ENCODE measurements at places on chromosomes 1 and 21.

GRCh38 chr21:26881504-26882228 is 36.5 kb upstream of the ADAMTS1 start:
- no peak for DNase-seq

GRCh38 chr1:53576866-53577760 is 117.9 kb downstream of the DMRTB1 start:
- peak; percentile 18 for DNase-seq

- no peak for DNase-seq
Observed at GRCh38 chr1:229841230-229841629, 215.2 kb downstream of the URB2 start.

DNA sequence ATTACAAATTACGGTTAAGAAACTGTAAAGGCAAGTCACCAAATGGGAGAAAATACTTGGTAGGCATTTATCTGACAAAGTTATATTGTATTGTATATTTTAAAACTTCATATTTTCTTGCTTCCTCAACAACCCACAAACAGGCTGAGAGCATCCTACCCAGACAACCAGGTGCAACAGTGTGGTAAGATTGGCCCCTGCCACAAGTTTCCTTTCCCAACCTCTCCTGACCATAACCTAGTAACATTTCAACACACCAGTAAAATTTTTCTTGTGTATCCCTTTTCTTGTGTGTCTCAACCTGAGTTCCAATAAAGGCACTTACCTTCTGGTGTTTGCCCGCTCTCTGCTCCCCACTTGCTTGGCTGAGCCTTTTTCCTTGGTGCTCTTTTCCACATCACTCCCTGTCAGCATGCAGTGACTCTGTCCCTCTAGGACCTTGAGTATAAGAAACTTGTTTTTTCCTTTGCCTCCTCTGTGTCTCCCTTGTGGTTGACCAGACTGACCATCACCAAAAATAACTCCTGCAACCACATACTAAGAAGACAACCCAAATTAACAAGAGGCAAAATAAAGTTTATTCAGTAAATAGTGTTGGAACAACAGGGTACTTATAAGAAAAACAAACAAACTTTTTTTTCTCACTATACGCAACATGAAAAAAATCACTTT is 40.9 kb downstream of the FCRL3 start:
- DNase-seq, result no peak

DNA sequence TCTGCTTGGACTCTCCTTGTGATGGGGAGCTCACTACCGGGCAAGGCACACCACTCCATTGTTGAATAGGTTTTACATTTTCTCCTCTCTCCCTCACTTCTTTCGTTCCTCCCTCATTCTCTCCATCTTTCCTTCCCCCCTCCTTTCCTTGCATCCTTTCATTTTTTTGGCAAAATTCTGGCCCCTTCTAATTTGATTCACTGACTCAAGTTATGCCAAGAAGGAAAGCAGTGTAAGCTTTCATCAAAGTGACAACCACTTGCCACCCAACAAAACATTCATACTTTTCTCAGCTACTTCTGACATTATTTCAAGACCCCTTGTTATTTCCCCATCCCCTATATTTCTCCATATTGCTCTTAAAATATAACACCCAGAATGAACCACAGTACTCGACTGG is 68.4 kb downstream of the CACNA1E start:
- no peak for DNase-seq

GRCh38 chr1:10835822-10836421 is 39.5 kb upstream of the CASZ1 start:
- peak; percentile 77 for DNase-seq

DNA sequence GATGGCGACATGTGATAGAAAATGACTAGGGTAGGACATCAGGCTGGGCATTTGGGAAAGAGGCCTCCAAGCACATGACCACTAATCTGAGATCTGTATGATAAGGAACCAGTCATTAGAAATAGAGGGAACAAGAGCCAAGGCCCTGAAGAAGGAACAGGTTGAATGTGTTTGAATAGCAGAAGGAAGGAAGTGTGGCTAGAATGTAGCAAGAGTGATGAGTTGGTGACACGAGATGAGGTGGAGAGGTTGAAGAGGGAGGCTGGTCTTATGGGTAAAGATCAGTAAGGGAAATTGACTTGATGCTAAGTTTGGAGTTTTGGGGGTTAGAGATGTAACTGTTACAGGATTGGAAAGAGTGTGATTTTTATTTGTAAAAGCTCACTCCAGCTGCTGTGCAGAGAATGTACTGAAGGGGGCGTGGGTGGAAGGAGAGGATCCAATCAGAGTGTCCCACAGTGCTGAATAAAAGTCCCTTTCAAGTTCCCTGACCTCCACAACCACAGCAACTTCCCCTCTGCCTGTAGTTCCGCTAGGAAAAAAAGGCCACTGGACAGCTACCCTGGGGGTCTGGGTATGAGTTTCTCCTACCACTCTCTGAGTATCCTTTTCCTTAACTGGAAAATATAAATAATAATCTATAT is 295.0 kb downstream of the OMA1 start:
- no peak for DNase-seq

GRCh38 chr1:110336300-110337039 is 2.7 kb upstream of the RBM15 start:
- no peak for DNase-seq

DNA sequence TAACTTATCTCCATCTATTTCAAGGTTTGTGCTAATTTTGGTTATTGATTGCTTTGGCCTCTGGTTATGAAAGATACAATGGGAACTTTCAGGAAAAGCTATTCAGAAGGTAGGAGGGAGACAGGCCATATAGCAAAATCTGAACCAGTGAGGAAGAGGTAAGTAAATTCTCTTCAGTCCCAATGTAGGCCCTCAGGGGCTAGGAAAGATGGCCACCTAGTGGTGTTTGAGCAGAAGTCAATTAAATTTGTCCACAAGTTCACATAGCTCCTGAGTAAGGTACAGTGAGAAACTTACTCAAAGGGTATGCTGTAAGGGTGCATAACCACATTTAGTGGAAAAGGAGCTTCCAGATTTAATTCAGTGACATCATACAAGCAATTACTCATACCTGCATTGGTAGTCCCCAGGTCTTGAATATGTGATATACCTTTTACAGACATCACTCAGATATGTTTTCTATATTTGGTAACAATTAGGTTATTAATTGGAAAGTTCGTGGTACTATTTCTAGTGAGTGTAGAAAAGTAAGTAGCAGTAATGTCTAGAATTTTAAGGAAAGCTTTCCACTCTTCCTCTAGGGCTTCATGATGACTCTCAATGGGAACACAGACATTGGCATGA is 21.4 kb upstream of the FMO1 start:
- DNase-seq, result peak; percentile 55

DNA sequence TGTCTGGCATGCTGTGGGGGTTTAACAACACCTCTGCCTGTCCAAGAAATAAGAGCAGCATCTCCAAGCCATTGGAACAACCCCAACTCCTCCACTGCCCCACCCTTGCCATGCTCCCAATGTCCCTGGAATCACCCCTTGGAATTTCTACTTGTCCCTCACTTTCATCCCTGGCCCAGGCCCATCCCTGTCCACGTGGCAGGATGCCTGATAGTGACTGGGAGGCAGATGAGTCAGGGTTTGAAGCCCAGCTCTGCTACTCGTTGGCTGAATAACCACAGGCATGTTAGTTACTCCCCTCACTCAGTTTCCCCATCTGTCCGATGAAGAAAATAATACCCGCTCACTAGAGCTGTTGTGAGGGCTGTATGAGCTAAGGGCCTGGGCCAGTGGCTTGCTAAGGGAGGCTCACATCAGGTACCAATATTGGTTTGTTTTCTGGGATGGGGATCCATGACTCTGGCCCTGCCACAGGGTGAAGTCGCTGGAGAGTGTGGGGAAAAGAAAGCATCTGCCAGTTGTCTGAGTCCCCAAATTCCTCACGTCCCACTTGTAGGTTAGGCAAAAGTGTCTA is 99.4 kb upstream of the TLR5 start:
- DNase-seq, result no peak

DNA sequence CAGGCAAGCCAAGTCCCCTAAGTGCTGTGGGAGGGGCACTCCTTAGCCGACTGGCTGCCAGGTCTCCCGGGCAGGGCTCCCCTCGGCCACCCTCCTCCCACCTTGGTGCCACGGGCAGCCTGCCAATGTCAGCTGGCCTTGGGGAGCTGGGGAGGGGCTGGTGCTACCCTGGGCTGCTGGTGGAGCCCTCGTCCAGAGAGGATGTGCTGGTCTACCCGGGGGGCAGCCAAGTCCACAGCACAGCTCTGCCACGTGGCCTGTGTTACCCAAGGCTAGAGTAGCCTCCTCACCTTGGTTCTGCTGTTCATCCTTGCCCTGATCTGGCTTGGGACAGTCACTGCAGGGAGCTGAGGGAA is 42.9 kb downstream of the CRYAA start:
- DNase-seq, result no peak

GRCh38 chr1:118073648-118074435 is 111.2 kb downstream of the SPAG17 start:
- DNase-seq, result peak; percentile 84

GRCh38 chr1:40067023-40067422 is 26.5 kb downstream of the CAP1 start:
- DNase-seq, result no peak

GRCh38 chr21:31135531-31136184 is 97.4 kb upstream of the KRTAP19-8 start:
- peak; percentile 53 for DNase-seq

DNA sequence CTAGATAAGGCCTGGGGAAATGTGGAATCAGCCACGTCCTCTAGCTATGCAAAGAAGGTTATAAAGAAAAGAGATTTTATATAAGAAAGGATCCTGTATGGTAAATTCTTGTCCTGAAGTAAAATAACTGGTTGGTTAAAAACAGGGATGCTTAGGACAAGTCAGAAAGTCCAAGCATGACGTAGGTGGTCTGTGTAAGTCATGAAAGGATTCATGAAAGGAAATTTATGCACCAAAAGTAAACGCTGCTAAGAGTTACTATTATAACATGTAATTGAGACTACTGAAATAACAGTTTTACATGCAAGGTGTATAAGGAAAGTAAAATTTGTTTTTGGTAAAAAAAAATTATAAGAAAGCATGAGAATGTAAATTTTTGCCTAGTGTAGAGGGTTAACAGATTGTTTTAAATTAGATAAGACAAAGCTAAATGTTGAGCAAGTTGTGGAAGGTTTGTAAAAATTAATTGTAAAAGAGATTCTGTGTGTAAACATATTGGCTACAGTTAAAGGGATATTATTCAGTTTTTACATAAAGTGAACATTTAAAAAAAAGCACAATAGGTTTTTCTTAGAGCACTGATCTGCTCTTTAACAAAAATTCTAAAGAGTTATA is 43.9 kb downstream of the PIGK start:
- no peak for DNase-seq

DNA sequence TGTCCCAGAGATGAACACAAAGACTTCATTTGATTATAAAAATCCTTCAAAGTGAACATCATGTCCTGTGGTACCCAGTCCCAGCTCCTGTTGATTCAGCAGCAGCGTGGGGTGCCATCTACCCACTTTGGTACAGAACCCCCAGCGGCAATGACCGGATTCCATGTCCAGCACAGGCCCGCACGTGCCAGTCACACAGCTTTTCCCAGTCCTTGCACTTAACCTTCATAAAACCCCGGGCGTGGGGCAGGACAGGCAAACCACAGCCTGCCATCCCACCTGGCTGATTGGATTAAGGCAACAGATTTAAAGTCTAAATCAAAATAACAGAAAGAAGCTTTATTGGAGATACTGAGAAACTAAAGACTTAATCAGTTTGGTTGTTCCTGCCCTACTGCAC is 15.5 kb downstream of the CEP104 start:
- no peak for DNase-seq

- no peak for DNase-seq
Observed at GRCh38 chr1:54219688-54220003, 19.7 kb downstream of the MRPL37 start.

DNA sequence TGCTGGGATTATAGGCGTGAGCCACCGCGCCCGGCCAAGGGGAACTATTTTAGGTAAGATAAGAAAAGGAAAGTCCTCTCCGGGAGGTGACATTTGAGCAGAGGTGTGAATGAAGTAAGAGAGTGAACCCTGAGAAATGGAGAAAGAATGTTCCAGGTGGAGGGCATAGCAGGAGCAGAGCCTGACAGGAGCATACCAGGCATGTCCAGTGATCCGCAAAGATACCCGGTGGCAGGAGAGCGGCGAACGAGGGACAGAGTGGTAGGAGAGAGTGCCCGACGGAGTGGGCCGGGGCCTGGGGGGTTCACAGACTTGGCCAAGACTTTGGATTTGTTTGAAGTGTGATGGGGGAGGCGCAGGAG is 7.9 kb upstream of the RPS6KA1 start:
- DNase-seq, result no peak

DNA sequence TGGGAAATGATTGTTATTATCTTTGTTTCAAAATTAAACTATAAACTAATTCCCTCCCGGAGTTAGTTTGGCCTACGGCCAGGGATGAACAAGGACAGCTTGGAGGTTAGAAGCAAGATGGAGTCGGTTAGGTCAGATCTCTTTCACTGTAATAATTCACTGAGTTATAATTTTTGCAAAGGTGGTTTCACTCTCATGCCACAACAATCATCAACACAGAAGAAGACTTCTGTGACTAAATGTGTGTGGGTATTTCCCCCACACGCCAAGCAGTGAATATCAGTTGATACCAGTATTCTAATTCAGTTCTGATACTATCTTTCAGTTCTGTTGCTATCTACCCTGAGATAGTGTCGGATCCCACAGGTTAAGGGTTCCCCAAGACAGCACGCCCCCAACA is 215.1 kb downstream of the S1PR1 start:
- DNase-seq, result no peak

GRCh38 chr21:29185172-29185571 is 54.7 kb downstream of the MAP3K7CL start:
- DNase-seq, result no peak

- DNase-seq, result no peak
Observed at GRCh38 chr1:57307392-57308170, 116.3 kb downstream of the DAB1 start.

GRCh38 chr1:85330711-85331290 is 54.4 kb upstream of the BCL10 start:
- DNase-seq, result peak; percentile 84

DNA sequence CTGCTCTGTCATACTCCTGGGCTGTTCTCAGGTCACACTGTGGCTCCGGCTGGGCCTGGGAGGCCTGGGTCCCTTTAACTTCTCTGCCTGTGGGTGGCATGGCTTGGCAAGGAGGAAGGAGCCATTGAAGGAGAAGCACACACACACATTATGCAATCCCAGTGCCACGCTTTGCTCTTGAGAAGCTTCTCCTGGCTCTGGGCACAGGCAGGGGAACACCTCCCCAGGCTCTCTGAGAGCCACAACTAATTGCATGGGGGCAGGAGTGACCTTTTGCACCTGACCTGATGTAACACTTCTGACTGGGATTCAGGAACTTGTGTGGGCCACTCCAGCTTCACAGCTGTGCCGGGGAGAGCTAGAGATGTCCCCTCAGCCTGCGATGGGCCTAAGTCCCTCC is 23.1 kb downstream of the LGR6 start:
- DNase-seq, result no peak

DNA sequence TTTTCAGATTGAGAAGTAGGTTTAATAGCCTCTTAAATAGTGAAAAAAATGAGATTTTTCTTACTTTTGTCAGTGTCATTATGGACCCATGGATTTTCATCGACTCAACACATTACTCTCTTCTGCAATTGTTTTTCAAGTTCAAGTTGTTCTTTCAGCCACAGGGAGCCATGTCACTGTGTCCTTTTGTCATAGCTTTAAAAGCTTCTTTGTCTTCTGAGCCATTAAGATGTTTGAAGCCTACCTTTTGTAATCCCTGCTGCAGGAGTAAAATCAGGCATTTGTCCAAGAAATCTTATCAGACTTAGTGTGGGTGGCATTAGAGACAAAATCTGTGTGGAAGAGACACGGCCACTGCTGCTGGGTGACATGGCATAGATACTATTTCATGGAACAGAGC is 92.8 kb upstream of the ZP4 start:
- no peak for DNase-seq
